SHP77 (cell line): ENCODE measurements at places on chromosomes 5 and 9.

DNA sequence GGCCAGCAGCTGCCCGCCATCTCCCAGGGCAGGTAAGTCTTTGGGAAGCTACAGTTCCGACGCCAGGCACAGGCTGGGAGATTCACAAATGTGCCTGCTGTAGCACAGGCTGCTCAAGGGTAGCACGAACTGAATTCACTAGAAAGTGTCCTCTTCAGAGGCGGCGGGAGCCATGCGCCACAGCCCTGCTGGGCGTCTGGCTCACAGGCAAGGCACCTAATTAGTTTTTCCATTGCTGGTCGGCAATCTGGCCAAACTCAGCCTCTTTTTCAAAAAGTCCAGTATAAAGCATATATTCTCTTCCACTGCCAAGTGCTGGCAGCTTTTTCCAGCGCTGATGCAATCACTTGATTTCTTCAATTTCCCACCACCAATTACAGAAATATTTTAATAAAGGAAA, 128.9 kb upstream of the RAPGEF1 start:
- DNase-seq: no peak

DNA sequence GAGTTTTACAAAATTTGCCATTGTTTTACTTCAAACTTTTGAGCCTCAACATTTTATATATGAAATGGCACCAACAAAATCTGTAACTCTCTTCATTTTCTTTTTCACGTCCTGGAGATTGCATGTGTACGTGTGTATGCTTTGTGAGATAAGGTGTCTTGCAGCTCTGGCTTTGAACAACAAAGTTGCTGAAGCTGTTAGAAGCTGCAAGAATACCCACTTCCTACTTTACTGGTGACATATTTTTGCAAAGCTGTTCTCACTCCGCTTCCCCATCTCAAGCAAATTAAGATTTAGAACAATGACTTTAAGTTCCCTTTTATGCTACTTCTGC, 41.8 kb downstream of the FYB1 start:
- no peak for DNase-seq

DNA sequence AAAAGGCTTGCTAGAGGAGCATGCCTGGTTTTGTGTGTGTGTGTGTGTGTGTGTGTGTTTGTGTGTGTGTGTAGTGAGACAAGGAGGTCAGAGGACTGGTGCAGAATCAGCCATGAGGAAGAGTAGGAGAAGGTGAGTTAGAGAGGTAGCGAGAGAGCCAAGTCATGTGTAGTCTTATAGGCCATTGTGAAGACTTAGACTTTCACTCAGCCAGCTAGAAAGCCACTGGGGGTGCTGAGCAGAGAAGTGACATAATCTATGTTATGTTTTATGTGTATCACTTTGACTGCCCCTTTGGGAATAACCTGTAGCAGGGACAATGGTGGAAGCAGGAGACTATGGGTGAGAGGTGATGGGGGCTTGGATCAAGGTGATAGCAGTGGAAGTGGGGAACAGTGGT, 180.5 kb upstream of the CLINT1 start:
- no peak for DNase-seq

DNA sequence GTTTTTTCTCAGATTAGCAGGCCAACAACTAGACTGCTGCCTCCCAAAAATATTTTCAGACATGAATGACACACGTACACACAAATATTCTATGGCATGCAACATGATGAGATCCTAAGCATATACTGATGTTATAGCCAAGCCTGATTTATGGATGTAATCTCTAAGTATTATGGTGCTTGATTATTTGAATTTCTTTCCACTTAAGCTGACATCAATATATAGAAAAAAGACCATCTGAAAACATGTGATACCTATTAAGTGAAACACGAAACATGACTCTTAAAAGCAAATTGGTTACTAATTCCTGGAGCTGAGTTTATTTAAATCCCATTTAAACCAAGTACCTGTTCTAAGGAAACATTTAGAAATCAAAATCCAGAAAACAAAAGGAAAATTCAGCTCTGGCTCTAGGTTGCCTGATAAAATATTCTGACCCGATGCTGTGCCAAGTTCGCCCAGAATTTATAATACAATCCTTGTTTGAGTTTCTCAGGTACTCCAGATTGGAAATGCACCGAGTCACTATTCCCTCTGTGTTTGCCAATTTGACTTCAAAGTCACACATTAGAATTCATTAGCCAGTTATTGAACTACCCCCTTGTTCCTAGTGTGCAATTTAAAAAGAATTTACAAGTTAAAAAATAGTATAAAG, 548.6 kb downstream of the CSNK1G3 start:
- DNase-seq: no peak
